Stimulated activated CD4-positive, alpha-beta T cell treated with anti-CD3 and anti-CD28 coated beads, Interleukin-2, amount 100 ng/mL, for 24 hours (primary cell): ENCODE measurements at places on chromosomes 16 and 17.

GRCh38 chr16:77399066-77399465, 35.8 kb downstream of the ADAMTS18 start:
- DNase-seq = no peak

- DNase-seq = no peak
Observed at GRCh38 chr17:82493226-82493781, 26.2 kb upstream of the FOXK2 start.

DNA sequence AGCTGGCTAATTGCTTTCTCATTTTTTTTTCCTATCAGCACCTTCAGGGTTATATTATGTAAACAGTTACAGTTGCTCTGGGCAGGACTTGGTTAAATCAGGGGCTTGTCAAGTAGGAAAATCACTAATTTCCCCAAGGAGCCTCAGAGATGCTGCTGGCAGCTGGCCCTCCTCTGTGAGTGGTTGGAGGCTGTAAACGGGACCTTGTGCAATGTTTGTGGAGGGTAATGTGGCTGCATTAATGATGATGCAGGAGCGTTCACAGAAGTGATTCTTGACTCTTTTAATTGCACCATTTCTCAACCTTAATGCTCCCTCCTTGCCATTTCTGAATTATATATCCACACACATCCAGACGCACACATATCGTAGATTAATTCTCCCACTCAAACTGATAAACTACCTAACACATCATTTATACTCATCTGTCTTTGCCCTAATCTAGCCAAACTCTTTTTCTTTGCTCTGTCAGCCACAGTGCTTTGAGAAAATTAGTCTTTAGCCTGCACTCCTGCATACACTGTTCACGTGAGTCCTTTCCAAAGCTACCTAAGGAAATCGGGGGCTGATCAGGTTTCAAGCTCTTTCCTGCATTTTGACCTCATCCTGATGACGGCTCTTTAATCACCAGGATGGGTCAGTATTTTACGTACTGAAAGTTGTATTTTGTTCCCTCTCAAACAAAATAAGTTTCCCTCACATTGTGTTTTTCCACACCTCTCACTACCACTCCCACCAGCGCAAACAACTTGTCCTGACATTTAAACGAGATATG, 154.4 kb upstream of the PIRT start:
- DNase-seq = no peak

GRCh38 chr17:55479903-55480302, 31.3 kb downstream of the SMIM36 start:
- no peak for DNase-seq

GRCh38 chr17:42743595-42744282, 1.1 kb downstream of the EZH1 start:
- no peak for DNase-seq

- DNase-seq = no peak
Observed at GRCh38 chr16:87437327-87437726, 45.2 kb downstream of the MAP1LC3B start.

DNA sequence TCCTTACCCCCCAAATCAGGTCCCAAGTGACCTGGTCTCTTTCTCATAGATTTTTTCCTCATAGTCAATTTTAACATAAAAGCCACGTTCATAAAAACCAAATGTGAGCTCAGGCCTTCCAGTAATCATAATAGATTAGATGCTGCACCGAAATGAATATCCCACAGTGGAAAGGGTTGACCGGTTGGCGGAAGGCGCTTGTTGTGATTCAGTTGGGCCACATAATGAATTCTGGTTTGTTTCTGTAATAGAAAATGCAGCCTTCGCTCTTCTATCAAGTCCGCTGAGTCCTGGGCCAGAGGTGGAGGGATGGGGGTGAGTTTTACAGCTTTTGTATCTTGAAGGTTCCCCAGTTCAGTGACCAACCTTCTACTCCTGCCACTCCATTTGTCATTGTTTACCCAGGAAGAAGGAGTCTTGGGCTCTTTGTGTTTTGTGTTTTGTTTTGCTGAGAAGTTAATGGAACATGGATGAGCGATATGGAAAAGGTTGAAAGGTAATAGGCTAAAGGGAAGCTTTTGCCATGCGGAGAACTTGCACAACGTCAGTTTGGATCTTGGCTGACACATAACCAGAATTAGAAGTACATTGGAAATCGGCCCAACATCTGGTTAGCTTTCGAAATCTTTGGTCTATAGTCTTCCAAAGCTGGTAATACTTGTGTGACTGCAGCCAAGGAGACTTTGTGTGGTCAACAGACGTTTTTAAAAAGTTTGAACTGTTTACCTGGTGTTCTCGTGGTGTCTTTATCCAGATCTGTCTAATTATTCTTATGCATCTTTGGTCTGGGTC, 89.5 kb downstream of the CLEC16A start:
- no peak for DNase-seq

- no peak for DNase-seq
Observed at GRCh38 chr17:17816831-17817551, 19.8 kb downstream of the SREBF1 start.

DNA sequence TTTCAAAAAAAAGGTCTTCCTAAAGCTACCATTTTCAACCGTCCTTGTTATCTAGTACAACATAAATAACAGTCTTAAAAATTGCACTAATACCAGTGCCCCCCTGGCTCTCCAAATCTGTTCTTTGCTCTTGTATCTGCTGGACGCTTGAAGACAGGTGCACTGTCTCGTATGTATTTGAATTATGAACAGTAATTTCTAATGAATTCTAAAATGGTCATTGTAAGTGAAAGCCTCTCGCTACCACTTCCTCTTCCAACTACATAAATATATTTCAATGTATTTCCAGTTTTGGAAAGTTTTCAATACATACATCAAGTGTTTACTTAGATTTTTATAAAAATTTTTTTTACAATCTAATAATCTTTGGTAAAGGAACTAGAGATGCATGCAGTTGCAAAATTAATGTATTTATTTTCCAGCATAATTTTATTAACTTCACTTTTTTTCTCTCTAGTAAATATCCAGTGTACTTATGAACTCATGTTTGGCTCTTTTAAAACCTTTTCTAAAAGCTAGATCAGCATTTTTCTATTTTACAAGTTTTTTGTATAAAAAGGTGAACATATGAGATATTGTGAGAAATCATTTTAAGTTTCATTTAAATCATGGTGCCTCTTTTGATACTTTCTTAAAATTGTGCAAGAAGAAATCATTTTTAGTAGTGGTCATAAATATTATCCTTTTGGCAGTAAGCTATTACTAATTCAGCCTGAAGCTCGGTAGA, 31.0 kb downstream of the ERCC4 start:
- DNase-seq = no peak

DNA sequence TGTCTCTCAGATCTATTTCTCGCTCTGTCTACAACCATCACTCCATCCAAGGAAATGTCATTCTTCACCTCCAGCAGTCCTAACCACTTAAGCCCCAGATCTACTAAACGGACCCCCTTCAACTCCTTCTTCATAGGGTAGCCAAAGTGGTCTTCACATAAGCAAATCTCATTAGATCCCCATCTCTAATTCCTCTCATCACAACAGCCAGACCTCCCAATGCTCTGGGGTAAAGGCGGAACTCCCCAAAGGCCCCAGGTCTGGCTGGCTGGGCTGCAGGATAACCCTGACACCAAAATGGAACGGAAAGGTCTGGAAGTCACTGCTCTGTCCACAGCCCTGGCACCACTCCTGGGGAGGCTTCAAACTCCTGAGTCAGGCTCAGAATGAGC, 11.1 kb downstream of the ST3GAL2 start:
- DNase-seq = no peak

- DNase-seq = no peak
Observed at GRCh38 chr16:50224286-50224685, 42.1 kb upstream of the ADCY7 start.

GRCh38 chr16:56203052-56203451, 11.8 kb downstream of the GNAO1 start:
- peak; percentile 60 for DNase-seq

DNA sequence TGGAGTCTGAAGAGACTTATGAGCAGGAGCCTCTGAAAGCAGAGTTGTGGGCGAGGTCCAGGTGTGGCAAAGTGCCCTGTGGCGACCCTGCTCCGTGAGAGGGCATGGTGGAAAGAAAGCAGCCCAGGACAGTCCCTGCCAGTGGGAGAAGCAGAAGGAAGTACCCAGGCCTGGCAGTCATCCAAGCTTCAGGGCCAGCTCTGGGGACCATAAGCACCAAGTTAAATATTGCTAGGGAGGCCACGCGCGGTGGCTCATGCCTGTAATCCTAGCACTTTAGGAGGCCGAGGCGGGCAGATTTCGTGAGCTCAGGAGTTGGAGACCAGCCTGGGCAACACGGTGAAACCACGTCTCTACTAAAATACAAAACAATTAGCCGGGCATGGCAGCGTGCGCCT, 4.9 kb upstream of the ASGR1 start:
- no peak for DNase-seq

DNA sequence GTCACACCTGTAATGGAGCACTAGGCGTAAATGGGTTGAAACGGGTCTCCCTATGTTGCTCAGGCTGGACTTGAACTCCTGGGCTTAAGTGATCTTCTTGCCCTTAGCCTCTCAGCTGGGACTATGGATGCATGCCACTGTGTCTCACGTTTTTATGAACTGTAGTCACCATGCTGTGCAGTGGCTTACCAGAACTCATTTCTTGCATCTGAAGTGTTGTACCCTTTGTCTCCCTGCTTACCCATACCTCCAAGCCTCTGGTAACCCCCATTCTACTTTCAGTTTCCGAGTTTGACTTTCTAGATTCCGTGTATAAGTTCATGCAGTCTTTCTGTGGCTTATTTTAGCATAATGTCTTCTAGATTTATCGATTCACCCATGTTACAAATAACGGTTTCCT, 7.7 kb downstream of the PYCARD start:
- DNase-seq = no peak

- DNase-seq = no peak
Observed at GRCh38 chr17:58570758-58571157, 56.3 kb upstream of the MTMR4 start.

DNA sequence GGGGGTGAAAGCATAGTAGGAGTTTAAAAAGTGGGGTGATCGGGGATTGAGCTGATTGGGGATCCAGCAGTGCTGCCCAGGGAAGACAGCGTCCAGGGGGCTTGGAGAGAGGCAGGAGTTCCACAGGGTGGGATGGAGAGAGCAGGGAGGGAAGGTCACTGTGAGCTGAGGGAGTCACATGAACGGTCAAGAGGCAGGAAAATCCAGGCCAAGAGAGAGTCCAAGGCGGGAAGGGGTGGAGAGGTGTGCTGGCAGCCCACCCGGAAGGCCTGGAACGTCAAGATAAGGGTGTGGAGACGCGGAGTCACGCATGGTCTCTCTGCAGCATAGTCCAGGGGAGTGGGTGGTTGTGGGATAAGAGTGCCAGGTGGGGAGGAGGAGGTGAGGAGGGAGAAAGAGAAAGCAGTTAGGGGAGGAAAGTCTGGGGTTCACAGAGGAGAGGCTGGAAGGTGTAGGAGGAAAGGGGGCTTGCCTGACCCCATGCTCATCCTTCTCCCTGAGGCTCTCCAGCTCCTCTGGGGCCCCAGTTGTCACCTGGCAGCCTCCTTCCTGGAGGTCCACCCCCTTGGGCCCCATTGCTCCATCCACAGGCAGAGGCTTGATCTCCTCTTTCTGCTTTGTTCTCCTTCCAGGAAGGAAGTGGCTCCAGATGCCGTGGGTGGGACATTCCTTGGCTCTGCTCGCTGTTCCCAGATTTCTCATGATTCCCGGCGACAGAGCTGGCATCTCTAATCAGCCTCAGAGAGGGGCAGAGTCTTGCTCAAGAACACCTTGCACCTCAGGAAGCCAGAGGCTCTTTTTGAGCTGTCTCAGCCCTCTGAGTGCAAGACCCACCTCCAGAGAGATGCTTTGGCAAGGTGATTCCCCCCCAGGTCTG, 28.7 kb downstream of the CCR7 start:
- DNase-seq = no peak

GRCh38 chr17:42704837-42705494, 22.6 kb downstream of the CNTNAP1 start:
- DNase-seq = peak; percentile 53

GRCh38 chr17:19744922-19745757, 3.0 kb downstream of the ALDH3A1 start:
- peak; percentile 89 for DNase-seq

- DNase-seq = peak; percentile 25
Observed at GRCh38 chr17:77089124-77089490, 51.7 kb upstream of the SEC14L1 start.

GRCh38 chr16:49849037-49849753, 6.7 kb downstream of the ZNF423 start:
- DNase-seq = no peak

GRCh38 chr17:4537451-4538235, 17.5 kb downstream of the MYBBP1A start:
- DNase-seq = no peak

DNA sequence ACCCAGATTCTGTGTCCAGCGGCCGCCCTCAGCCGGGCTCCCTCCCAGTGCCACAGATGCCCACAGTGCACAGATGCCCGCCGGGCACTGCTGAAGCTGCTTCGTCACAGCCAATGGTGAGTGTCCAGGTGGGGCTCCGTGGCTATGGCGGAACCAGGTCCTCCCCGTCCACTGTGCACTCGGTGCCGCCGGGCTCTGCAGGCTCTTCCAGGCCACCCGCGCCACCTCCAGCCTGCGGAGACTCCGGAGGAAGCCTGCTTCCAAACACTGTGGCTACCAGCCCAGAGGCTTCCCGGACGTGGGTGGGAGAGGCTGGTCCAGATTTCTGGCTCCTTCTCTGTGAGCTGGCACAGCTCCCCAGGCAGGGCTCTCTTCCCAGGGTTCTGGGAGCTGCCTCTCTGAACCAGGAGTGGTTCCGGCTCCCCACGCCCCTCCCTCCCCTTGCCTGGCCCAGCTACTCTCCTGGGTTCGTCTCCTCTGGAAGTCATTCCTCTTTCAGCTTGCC, 2.8 kb upstream of the PYCR1 start:
- DNase-seq = no peak

GRCh38 chr16:56275076-56275475, 83.8 kb downstream of the GNAO1 start:
- DNase-seq = no peak

GRCh38 chr16:58336332-58337089, 41.7 kb upstream of the PRSS54 start:
- DNase-seq = peak; percentile 92

- no peak for DNase-seq
Observed at GRCh38 chr17:19401321-19402010, 9.6 kb upstream of the RNF112 start.

- DNase-seq = no peak
Observed at GRCh38 chr17:1168533-1169220, 11.1 kb downstream of the ABR start.

- peak; percentile 62 for DNase-seq
Observed at GRCh38 chr16:88784074-88784855, 755 bp downstream of the PIEZO1 start.

DNA sequence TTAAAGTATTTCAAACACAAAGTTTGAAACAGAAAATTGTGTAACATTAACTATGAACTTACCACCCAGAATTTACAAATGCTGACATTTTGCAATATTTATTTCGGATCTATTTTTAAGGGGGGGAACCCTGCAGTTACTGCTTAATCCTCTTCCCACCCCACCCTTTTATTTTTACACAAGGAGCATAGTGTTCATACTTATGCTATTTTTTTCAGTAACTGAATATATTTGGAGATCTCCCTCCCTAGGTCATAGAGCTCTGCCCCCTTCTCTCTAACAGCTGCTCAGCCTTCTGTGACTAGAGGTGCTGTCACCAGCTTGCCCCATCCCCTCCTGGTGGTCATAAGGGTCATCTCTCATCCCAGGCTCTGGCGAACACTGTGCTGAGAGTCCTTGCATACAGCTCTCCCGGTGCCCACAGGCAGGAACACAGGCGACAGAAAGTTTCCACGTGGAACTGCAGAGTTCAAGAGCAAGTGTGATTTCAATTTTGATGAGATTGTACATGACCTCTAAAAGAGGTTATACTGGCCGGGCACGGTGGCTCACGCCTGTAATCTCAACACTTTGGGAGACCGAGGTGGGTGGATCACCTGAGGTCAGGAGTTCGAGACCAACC, 44.2 kb downstream of the SNX20 start:
- no peak for DNase-seq

- DNase-seq = no peak
Observed at GRCh38 chr16:64184156-64184555, 937.7 kb downstream of the CDH11 start.
